Stimulated activated effector memory CD8-positive, alpha-beta T cell treated with anti-CD3 and anti-CD28 coated beads, Interleukin-12 subunit alpha, Interleukin-12 subunit beta, amount 100 ng/mL, for 72 hours (primary cell): ENCODE measurements at places on chromosomes 12 and 14.

GRCh38 chr12:48969833-48970701 lies 1.5 kb downstream of the WNT10B start:
- DNase-seq: peak; percentile 22

GRCh38 chr14:76955575-76956315 lies 72.8 kb downstream of the IRF2BPL start:
- DNase-seq: peak; percentile 34

DNA sequence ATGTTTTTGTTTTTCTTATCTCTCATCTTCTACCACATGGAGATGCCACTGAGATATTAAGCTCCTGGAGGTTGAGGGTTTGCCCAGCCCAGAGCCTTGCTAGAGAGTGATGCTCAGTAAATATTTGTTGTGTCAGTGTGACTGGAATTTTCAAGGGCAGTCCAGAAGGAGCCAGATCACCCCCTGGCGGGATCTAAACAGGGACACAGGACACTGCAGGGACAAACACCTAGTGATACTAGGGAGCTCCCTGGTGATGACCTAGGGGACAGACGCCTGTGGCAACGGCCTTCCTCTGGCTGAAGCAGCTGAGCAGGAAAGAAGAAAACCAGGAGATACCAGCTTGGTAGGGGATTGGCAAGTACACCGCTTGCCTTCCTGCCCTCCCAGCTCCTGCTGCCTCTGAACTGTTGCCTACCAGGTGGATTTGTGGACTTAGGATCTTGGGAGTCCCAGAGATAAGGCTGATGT lies 714.4 kb upstream of the TBX3 start:
- no peak for DNase-seq

DNA sequence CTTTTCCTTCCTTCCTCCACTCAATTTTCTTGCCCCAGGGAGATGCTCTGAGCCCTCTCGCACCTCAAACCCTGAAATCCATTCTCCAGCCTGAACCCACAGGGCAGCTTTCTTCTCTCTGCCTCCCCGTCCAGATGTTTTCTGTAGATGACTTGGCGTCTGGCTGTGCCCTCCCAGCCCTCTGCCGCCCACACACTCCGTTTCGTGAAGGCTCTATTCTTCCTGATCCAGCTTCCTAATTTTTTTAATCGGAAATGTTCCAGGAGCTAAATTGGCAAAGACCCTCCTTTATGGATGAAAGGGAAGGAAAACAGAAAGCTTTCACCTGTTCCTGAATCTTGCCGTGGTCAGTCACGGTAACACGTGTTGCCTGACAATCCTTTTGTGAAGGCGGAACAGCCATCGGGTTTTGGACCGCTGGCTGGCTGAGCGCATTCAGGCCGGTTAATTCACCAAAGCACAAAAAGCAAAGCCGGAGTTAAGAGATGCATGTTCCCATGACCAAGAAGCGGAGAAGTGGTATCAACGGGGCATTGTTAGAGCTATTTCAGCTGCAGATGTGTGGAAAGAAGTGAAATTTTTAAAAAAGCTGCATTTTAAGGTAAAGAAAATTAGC lies 70.2 kb upstream of the FBRSL1 start:
- no peak for DNase-seq

DNA sequence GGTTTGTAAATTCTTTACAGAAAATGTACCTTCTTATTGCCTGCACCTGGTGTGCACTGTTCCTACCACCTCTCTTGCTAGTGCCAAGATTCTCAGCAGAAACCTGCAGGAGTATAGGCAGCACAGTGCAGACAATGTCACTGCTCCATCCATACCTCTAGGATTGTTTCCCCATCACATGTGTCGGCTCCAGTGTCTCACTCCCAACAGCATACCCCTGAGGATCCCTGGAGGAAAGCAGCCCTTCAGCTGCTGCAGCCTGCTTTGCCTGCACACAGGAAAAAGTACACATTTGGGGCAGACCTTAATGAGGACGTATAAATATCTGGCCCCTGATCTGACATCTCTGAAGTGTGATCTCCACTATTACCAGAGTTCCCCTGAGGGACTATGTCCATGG lies 235.5 kb downstream of the MDGA2 start:
- no peak for DNase-seq

DNA sequence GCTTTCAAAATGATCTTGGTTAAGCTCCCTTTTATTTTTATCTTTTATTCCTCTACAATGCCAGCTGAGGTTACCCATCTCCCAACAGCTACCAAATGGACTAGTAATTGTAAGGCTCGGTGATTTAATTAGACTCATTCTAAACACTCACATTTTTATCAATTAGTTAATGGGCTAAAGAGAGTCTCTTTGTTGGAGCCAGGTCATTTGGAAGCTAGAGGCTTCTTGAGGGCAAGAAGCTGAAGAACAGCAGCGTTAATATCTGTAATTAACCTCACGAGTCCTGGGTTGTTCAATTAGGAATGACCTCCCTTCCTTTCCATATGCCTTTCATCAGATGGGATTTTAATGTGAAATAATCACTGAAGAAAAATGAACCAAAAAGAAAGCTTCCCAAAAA lies 56.9 kb downstream of the OTX2 start:
- DNase-seq: no peak

- no peak for DNase-seq
These were observed 99.1 kb upstream of the MAP1LC3B2 start for GRCh38 chr12:116459916-116460663.

- DNase-seq: no peak
These were observed 248.9 kb upstream of the TMEM132C start for GRCh38 chr12:128018067-128018466.
